ENCODE measurements at places on chromosomes 12 and 14. TPM values are rescaled to one million over a fixed set of nuclear protein-coding genes. Genes with fewer than 3 reads are reported as not detected.

DNA sequence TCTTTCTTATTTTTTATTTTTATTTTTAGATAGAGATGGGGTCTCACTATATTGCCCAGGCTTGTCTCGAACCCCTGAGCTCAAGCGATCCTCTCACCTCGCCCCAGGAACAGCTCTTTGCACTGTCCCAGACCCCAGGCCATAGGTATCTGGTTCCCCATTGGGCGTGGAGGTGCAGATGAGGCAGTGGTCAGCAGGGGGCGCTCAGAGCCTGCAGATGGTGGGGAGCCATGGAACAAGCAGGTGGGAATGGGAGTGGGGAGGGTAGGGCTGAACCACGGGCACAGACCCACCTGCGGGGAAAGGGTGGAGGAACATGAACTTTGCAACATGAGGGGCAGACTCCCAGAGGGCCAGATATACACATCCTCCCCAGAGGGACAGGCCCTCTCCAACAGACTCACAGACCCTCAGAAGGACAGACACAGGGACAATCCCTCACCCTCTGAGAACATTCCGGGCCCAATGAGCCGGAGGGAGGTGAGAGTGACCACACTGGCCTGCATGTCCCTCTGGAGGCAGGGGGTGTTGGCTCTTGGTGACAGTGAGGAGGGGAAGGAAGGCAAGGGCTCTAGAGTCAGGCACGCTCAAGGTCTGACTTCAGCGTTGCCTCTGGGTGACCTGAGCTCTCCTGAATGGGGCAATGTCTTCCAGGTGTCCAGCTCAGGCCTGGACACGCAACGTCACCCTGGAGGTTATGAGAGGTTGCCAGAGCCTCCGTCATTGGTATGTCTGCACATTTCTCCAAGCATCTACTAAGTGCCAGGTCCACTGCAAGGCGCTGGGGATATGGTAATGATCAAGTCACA is 34.9 kb downstream of the KRT80 start:
- no peak for DNase-seq
- H3K27ac ChIP-seq: peak overlapping the region; percentile 99
- no peaks in the 10 kb centered on the region for H3K27me3 ChIP-seq
- peaks cover 36% of the 10 kb centered on the region for H3K4me1 ChIP-seq

GRCh38 chr14:94421316-94421715 is 31.3 kb downstream of the SERPINA11 start:
- H3K36me3 ChIP-seq: no peaks in the 10 kb centered on the region
- no peaks in the 10 kb centered on the region for H3K4me1 ChIP-seq
- no peak for DNase-seq
- no peak overlapping the region for H3K4me3 ChIP-seq

PRB4 gene
- not detected for total RNA-seq

DNA sequence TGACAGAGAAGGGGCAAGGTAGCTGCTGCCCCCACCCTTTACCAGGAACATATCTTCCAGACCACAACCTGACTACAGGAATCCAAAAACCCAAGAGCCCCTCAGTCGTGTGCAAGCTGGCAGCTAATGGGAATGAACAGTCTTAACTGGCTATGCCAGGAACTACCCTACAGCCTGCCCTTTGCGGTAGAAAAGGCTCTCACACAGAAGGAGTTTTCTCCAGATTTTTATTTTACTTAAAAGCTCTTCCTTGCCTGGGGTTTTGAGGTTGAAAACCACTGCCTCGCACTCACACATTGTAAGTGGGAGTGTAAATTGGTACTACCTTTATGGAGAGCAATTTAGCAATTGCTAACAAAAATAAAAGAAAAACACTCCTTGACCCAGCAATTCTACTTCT is 28.3 kb downstream of the PITPNM2 start:
- no peak overlapping the region for H3K27ac ChIP-seq
- H3K27me3 ChIP-seq: no peaks in the 10 kb centered on the region
- H3K4me1 ChIP-seq: peaks cover 42% of the 10 kb centered on the region
- H3K36me3 ChIP-seq: no peaks in the 10 kb centered on the region
- no peak overlapping the region for H3K4me3 ChIP-seq

GNB3 gene
- total RNA-seq: not detected

IL26 gene
- 0.38 TPM for total RNA-seq

DNA sequence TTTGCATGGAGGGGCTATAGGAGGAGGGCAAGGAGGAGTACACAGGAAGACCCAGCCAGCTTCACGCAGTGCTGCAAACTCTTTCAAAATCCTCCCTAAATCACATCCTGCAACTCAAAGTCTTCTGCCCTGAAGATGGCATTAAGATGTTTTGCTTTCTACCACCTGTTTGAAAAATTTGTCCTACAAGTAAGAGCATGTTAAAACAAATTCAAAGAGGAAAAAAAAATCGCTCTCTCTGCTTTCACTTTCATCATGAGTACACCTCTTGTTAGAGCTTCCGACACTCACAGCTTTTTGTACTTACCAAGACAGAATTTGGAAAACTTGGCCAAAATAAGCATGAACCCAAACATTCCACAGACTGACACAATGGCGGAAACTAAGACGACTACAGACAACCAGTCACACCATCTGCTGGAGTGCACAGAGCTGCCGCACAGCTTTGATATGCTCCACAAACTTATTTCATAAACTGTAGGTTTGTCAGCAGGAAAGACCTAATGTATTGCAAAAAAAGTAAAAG is 21.3 kb downstream of the GCH1 start:
- H3K36me3 ChIP-seq: no peaks in the 10 kb centered on the region
- no peak for DNase-seq
- peak overlapping the region; percentile 73 for H3K27ac ChIP-seq
- peak overlapping the region; percentile 14 for H3K4me3 ChIP-seq

DNA sequence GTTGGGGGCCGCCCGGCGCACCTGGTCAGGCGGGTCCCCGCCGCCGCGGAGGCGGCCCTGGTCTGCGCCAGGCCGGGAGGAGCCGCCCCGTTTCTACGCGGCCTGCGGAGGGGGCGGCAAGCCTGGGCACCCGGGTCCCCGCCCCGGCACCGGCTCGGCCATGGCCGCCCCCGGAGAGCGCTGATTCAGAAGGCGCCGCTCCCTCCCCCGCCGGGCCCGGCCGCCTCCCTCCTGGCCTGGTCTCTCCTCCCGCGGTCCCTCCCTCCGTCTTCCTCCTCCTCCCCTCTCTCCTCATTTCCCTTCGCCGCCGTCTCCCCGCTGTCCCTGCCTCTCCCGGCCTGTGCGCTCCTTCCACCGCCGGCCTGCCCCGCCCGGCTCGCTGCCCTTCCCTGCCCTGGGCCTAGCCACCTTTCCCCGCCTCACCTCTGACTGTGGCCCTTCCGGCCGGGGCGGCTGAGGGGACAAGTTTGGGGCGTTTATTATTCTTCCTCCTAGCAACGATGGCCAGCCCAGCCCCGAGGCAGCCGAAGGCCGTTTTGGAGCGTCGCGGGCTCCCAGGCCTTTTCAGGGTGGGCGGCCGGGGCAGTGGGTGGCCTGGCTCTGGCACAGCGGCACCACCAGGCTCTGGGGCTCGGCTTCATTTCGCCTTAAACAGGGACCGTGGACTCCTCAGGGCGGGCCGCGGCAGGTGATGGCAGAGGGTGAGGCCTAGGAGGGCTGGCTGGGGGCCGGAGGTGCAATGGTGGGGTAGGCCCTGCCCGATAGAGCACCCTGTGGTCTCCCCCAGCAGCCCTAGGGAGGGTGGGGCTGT is 768 bp downstream of the CEP170B start:
- H3K27ac ChIP-seq: peak overlapping the region; percentile 83
- no peaks in the 10 kb centered on the region for H3K27me3 ChIP-seq
- peak overlapping the region; percentile 54 for H3K4me3 ChIP-seq
- no peak for DNase-seq
- H3K36me3 ChIP-seq: peaks cover 4% of the 10 kb centered on the region

DNA sequence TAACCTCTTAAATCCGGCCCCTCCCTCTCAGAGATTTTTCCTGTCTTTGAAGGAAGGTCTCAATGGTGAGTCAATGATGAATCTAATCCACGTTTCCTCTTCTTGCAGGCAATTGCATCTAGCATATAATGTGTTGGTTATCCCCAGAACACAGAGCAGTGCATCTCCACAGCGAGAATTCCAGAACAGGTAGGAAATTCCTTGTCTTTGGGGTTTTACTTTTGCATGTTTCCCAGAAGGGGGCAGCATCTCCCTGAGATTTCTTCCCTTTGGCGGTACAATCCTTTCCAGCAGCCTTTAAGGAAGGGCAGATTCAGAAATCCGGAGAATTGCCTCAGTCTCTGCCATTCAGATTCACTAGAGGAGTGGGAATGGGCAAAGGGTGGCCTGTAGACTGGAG is 128.0 kb downstream of the KCNA5 start:
- peaks cover 5% of the 10 kb centered on the region for H3K36me3 ChIP-seq
- H3K4me3 ChIP-seq: no peak overlapping the region
- peaks cover 10% of the 10 kb centered on the region for H3K27me3 ChIP-seq
- H3K4me1 ChIP-seq: no peaks in the 10 kb centered on the region

NINJ2 gene
- total RNA-seq: 6.0 TPM

- no peak for DNase-seq
- no peak overlapping the region for H3K4me3 ChIP-seq
- H3K27me3 ChIP-seq: no peaks in the 10 kb centered on the region
- H3K27ac ChIP-seq: no peak overlapping the region
- H3K36me3 ChIP-seq: no peaks in the 10 kb centered on the region
Measured at GRCh38 chr14:64692189-64692985, 11.8 kb upstream of the PLEKHG3 start.

- no peaks in the 10 kb centered on the region for H3K36me3 ChIP-seq
- H3K27me3 ChIP-seq: no peaks in the 10 kb centered on the region
- no peaks in the 10 kb centered on the region for H3K4me1 ChIP-seq
- no peak for DNase-seq
- no peak overlapping the region for H3K4me3 ChIP-seq
- no peak overlapping the region for H3K27ac ChIP-seq
Measured at GRCh38 chr14:92538412-92538985, 24.9 kb downstream of the RIN3 start.

GRCh38 chr14:20578325-20578724 is 9.5 kb downstream of the RNASE11 start:
- H3K4me3 ChIP-seq: no peak overlapping the region
- H3K4me1 ChIP-seq: no peaks in the 10 kb centered on the region
- no peak for DNase-seq
- no peak overlapping the region for H3K27ac ChIP-seq
- no peaks in the 10 kb centered on the region for H3K27me3 ChIP-seq
- H3K36me3 ChIP-seq: no peaks in the 10 kb centered on the region

KRT6C gene
- total RNA-seq: 99.0 TPM

WIF1 gene
- 6.1 TPM for total RNA-seq

GRCh38 chr12:101733166-101733565 is 6.1 kb downstream of the SYCP3 start:
- no peaks in the 10 kb centered on the region for H3K4me1 ChIP-seq
- H3K4me3 ChIP-seq: no peak overlapping the region
- no peak for DNase-seq
- no peaks in the 10 kb centered on the region for H3K27me3 ChIP-seq
- no peaks in the 10 kb centered on the region for H3K36me3 ChIP-seq

CCDC184 gene
- 0.34 TPM for total RNA-seq

OR6C75 gene
- total RNA-seq: not detected

DNA sequence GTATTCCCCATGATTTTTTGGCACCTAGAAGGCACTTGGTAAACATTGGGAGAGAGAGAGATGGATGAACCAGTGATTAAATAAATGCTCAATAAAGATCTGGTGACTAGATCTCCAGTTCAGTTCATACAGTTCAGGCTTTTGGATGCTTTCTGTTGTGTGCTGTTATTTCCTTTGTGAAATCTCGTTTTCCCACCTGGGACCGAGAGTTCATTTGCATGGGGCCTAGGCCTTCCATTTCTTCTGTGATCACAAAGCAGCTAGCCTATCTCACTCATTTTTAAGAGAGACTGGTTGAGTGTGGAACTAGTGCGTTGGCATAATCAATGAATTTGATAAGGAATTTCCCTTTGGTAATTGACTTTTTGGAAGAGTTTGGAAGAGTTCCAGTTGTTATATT is 104.0 kb downstream of the VRK1 start:
- no peaks in the 10 kb centered on the region for H3K4me1 ChIP-seq
- no peak overlapping the region for H3K4me3 ChIP-seq
- no peak overlapping the region for H3K27ac ChIP-seq
- H3K36me3 ChIP-seq: no peaks in the 10 kb centered on the region

- H3K4me1 ChIP-seq: no peaks in the 10 kb centered on the region
- DNase-seq: no peak
- H3K27me3 ChIP-seq: no peaks in the 10 kb centered on the region
- no peak overlapping the region for H3K27ac ChIP-seq
Measured at GRCh38 chr14:77848031-77848430, 48.1 kb downstream of the ADCK1 start.

- no peaks in the 10 kb centered on the region for H3K4me1 ChIP-seq
- H3K27ac ChIP-seq: no peak overlapping the region
- DNase-seq: no peak
Measured at GRCh38 chr14:34436118-34436905, 25.7 kb downstream of the SPTSSA start.

DNA sequence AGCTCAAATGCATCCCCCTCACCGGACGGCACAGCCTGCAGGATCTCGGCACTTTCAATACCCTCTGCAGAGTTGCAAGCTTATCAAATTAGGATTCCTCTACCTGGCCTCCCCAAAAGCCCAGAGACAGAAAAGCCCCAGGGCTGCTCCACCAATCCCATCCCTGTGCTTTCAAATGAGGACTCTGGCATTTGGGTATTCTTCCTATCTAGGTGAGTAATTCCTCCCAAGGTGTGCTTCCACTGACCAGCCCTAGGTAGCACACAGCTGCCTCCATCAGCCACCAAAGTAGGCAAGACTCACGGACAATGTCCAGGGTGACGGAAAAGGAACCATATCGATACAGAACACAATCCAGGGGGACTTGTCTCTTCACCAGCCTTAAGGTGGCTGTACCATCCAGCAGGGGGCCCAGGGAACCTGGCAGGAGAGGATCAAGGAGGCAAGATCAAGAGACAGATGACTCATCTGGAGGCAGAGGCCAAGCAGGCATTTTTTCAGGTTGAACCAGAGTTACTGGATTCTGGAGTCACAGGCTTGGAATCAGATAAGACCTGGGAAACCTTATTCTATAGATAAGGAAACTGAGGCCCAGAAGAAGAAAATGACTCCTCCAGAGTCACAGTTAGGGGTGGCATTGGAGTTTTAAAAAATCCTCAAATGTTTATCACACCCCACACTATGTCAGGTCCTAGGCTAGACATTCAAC is 9.9 kb downstream of the PMEL start:
- peaks cover 13% of the 10 kb centered on the region for H3K4me1 ChIP-seq
- H3K27me3 ChIP-seq: no peaks in the 10 kb centered on the region
- H3K27ac ChIP-seq: peak overlapping the region; percentile 77
- peaks cover 25% of the 10 kb centered on the region for H3K36me3 ChIP-seq

OASL gene
- 2.4 TPM for total RNA-seq

DNA sequence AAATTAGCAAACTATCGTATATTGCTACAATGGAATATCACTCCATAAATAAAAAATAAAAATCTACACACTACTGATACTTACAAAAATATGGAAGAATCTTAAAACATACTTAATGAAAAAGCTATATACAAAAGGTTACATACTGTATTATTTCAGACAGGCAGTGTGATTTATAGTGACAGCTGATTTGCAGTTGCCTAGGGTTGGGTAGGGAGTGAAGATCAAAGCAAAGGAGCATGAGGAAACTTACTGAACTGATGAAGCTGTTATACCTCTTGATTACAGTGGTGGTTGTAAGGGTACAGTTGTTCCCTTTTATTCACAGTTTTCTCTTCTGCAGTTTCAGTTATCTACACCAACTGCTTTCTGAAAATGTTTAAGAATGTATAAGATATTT is 62.6 kb downstream of the FSCB start:
- H3K4me1 ChIP-seq: no peaks in the 10 kb centered on the region
- H3K36me3 ChIP-seq: no peaks in the 10 kb centered on the region
- no peaks in the 10 kb centered on the region for H3K27me3 ChIP-seq
- DNase-seq: no peak
- no peak overlapping the region for H3K4me3 ChIP-seq

PLEK2 gene
- total RNA-seq: 8.4 TPM

All from esophagus squamous epithelium (tissue), 5 donors.